Activated T-helper 17 cell treated with anti-CD3 and anti-CD28 coated beads, Interleukin-2, amount 50 U/mL, for 72 hours (primary cell): ENCODE measurements at places on chromosomes 5 and 9.
A peak's percentile ranks its signal among the peaks of the same experiment; 100 is the strongest.

DNA sequence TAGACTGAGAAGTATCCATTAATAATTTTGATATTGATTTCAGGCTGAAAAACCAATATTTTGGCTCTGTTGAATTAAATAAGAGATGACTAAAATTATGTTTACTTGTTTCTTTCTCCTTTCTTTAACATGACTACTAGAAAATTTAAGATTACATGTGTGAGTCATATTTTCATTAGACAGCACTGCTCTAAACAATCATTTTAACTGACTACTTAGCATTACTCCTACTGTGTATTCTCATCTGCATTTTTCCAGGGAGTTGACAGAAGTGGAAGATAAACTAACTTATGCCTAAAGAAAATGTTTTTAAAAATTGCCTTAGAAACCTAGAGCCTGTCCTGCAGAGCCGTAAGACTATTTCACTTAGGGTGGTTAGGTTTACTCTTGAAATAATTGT lies 29.1 kb downstream of the TNC start:
- peaks cover 12% of the 10 kb centered on the region for H3K27me3 ChIP-seq
- H3K27ac ChIP-seq: no peak overlapping the region
- H3K36me3 ChIP-seq: no peaks in the 10 kb centered on the region
- no peaks in the 10 kb centered on the region for H3K4me1 ChIP-seq

DNA sequence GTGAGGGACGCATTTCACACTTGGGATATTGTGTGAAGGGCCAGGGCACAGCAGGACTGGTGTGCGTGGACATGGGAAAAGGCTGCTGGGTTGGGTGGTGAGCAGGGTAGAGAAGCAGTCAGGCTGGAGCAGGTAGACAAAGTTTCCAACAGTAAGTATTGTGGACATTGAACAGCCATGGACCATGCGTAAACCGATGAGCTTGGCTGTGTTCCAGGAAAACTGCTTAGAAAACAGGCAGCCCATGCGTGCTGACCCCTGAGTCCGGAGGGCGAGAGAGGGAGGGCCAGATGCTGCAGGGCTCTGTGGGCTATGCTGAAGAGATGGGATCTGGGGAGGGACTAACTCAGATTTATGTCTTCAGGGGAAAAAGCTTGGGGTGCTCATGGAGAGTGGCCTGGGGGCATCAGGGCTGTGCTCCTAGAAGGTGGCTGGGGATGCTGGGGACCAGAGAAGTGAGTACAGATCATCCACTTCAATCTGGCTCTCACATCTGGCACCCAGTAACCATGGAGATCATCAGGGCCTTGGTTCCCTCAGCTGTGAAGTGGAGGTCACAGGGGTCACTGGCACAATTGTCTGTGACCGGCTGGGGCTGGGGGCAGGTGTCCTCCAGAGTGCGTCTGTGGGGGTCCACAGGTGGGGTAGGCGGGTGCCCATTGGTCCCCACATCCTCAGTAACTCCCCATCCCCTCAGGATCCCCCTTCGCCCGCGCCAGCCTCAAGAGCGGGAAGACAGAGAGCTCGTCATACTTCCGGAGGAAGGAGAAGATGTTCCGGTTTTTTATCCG lies 93.3 kb downstream of the CACNA1B start:
- no peaks in the 10 kb centered on the region for H3K36me3 ChIP-seq
- no peak overlapping the region for H3K4me3 ChIP-seq
- H3K27me3 ChIP-seq: peaks cover 20% of the 10 kb centered on the region

DNA sequence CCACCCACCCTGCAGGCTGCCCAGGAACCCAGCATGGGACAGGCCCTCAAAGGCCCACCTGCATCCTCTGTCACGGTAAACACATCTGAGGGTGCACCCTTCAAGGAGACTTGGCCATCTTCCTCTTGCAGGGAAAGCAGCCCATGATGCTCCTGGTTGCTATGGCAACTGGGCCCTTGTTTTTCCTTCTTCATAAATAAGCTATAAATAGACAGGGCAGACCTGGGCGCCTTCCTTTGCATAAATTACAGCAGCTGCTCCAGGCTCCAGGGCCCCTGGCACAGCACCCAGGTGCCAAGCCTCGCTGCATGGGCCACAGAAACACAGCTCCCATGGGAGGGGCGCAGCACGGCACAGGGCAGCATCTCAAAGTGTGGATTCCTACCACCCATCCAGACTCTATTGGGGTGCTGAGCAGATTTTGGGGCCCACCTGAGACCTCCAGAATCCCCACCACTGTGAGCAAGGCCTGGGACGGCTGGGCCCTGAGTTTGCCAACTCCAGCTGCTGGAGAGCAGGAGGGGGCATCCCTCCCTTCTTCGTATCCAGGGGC lies 5.8 kb upstream of the PSMB7 start:
- H3K27me3 ChIP-seq: peaks cover 10% of the 10 kb centered on the region
- ATAC-seq: no peak
- no peak overlapping the region for H3K27ac ChIP-seq
- H3K4me3 ChIP-seq: no peak overlapping the region
- peaks cover 6% of the 10 kb centered on the region for H3K4me1 ChIP-seq

GRCh38 chr9:73813546-73813945 lies 661.9 kb downstream of the ANXA1 start:
- H3K4me3 ChIP-seq: no peak overlapping the region
- H3K36me3 ChIP-seq: no peaks in the 10 kb centered on the region
- ATAC-seq: no peak
- H3K27ac ChIP-seq: no peak overlapping the region
- H3K4me1 ChIP-seq: no peaks in the 10 kb centered on the region
- H3K27me3 ChIP-seq: no peaks in the 10 kb centered on the region

GRCh38 chr5:97425511-97425910 lies 242.5 kb upstream of the RIOK2 start:
- no peak for ATAC-seq
- no peak overlapping the region for H3K4me3 ChIP-seq
- H3K27me3 ChIP-seq: peaks cover 2% of the 10 kb centered on the region
- H3K36me3 ChIP-seq: no peaks in the 10 kb centered on the region
- H3K27ac ChIP-seq: no peak overlapping the region

- no peak overlapping the region for H3K27ac ChIP-seq
- H3K4me3 ChIP-seq: no peak overlapping the region
- no peaks in the 10 kb centered on the region for H3K27me3 ChIP-seq
- peak; percentile 46 for ATAC-seq
These were observed 315.5 kb upstream of the C9orf72 start for GRCh38 chr9:27888661-27889295.
